ENCODE measurements at places on chromosomes 16 and 17.

DNA sequence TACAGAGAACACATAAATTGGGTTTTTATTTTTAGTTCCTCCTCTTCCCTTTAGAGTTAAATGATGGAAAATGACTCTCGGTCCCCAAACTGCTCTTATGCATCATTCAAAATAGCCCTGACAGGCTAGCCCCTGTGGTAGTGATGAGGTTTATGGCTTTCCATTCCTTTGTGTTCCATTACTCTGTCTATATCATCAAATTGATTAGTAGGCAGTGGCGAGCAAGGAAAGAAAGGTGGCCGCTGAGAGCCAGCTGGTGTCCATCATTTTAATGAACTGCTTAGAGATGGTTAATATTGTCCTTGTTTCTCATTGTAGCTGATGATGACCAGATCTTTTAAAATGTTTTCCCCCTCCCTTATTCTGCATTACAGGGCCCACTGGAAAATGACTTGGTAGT, 179.5 kb downstream of the PHKB start:
- no peak for DNase-seq

- no peak for DNase-seq
Measured at GRCh38 chr17:13587487-13588338, 14.0 kb downstream of the HS3ST3A1 start.

DNA sequence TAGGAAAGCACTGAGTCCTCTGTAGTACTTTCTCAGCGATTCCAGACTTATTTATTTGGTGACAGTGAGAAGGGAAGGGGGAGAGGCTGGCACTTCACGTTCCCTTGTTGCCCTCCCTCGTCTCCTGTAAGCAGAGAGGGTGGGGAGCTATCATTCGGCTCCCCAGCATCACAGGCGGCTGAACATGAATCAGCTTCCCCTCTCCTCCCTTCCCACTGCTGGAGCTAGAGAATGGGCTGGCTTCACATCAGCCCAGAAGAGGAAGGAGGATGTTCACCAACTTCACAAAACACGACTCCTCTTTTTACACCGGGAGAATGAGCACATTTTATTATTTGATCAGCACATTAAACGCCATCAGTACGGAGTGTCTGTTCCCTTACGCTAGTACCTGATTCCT, 6.7 kb upstream of the CMIP start:
- DNase-seq: no peak

- DNase-seq: no peak
Measured at GRCh38 chr17:82436601-82437324, 13.8 kb downstream of the CYBC1 start.

DNA sequence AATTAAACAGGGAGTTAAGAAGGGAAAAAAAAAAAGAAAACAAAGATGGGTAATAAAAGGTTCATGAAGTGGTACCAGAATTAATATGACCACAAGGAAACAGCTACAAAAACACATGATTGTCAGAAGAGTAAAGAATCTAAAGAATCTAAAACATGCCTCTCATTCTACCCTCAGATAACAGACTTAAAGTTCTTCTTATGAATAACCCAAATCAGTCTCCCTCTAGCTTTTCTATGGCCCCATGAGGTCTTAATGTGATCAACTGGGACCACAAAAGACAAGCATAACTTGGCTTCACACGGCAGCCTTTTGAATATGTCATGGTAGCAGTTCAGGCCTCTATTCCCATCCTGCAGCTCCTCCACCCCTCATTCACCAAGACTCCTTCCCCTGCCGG, 6.9 kb downstream of the MYH10 start:
- DNase-seq: no peak

DNA sequence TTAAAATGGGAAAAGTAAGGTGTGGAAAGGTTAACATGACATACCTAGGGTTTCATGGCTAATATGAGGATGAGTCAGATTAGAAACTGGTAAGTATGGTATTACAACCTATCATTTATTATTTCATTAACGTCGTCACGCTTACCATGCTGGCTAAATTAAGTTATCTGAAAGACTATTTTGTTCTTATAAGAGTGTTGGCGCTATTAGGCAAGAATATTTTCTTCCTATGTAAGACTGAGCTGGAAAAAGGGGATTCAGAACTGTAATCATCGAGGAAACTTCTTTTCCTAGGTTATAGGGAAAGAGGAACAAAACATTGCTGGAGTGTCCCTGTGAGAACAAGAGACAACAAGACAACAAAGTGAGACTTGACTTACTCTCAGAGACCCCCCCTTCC, 440.8 kb downstream of the KCNJ2 start:
- DNase-seq: no peak

DNA sequence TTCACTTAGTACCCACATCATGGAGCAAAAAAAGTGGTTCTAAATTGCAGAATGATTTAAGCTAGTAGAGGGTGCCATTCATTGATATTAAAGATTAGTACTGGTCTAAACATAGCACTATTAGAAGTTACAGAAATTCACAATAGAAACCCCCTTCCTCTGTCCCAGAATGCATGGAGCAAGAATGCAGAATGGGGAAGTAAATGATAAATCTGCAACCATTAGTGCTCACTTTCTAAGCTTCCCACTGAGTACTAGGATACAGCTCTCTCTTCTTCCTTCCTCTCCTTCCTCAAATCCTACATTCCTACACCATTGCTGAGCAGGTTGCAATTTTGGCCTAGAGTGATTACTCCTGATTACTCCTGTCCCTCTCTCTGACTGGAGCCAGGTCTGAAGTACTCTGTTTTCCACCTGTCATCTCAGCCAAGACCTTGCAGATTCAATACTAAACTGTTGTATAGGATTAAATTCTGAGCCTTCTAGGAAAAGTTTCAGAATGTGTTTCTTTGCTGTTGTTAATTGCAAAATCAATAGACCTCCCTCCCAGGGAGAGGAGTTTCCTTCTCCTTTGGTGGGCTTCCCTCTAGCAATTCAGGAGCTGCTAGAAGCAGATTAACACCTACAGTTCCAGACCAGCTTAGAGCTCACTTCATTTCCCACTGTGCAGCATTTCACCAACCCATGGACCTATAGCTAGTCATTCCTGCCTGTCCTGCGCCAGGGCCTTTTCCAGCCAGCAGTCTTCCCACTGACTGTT, 165.5 kb upstream of the TBX2 start:
- DNase-seq: no peak

DNA sequence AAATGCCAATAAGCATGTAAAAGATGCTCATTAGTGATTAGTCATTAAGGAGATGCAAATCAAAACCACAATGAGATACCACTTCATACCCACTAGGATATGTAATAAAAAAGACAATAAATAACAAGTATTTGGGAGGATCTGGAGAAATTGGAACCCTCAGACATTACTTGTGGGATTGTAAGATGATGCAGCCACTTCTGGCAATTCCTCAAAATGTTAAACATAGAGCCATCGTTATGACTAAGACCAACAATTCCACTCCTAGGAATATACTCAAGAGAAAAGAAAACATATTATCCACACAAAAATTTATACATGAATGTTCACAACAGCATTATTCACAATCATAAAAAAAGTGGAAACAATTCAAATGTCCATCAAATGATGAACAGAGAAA, 336.2 kb upstream of the PMFBP1 start:
- no peak for DNase-seq

DNA sequence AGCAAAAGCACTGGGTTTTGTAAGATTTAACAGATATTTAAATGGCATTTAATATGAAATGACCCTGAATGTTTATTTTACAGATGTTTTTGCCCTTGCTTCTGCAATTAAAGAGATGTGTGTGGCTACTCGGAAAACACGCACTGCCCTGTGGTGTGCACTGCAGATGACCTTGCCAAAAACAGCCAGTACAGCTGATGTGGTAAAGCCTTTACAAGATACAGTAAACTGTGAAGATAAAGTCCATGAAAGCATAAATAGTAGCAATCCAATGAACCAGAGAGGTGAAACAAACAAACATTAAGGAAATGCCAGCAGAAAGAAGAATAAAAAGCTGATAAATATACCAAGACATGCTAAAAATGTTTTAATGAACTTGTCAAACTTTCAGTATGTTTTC, 15.7 kb downstream of the CCDC43 start:
- no peak for DNase-seq

DNA sequence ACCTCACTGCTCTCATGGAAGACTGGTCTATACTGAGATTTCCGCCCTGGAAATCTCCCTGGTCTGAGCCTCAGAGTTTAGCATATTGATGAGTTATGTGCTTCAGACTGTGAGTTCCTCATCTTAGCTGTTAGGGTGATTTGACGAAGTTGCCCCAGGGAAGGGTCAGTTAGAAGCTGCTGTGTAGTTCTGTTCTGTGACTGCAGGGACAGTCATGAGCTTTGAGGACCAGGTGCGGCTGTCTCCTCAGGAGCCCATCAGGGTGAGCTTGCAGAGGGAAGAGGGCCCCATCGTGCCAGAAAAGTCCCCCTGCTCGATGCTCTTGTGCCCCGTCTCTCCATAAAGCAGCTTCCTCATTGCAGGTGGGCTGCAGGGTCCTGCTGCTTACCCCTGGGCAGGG, 28.3 kb upstream of the IL17C start:
- no peak for DNase-seq

DNA sequence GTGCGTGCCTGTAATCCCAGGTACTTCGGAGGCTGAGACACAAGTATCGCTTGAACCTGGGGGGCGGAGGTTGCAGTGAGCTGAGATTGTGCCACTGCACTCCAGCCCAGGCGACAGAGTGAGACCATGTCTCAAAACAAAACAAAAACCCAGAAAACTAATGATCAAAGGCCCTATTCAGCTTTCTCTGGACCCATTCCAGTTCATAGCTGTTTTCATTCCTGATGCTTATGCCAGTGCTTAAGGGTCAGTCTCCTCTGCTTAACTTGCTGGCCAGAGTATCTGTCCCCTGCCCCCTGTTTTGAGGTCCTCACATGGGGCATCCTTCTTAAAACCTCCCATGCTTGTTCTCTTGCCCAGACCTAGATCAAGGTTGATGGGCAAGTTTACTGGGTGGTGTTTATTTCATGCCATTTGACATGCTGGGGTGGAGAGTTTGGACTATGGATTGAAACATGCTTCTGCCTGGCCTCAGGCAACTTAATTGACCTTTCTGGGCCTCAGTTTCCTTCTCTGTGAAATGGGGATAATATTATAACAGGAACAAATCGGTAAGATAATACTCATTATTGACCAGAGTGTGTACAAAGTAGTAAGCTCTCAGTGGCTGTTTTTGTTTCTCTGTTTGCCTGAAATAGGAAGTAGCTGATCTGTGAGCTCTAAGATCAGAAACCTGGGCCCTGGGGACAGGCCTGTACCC, 369.8 kb downstream of the CPPED1 start:
- DNase-seq: no peak

DNA sequence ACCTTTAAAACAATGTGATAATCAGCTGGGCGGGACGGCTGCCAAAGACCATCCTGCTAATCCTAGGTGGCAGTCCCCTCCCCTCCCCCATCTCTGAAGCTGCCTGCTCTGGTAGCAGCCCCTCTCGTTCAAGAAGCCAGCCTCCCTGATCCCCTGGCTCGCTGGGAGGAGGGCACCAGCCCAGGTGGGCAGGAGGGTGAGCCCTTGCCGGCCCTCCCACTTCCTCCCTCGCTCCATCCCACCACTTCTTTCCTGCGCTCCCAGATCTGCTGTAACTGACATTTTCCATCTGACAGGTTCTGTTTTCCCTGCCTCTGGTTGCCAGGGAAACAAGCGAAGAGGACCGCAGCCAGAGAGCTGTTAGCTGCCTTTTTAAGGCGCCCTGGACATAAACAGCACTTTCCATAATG, 155.7 kb upstream of the TNRC6C start:
- DNase-seq: no peak

- DNase-seq: no peak
Measured at GRCh38 chr17:199806-200545, 18.5 kb upstream of the DOC2B start.

DNA sequence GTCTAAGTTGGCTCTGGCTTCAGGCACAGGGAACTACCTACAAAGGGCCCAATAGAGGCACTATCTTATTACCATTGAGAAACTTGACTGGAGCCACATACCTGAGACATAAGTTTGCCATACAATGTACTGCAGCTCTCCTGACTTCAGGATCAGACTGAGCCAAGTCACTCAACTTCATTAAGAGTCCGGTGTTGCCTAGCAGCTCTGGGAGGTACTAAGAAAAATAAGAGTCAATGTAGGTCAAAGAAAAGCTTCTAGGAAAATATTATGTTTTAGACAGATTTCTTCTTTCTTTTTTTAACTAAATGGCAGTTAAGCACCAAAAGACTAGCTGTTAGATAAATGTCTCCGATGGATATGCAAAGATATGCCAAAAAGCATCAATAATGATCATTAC, 5.7 kb downstream of the HEATR6 start:
- DNase-seq: no peak

DNA sequence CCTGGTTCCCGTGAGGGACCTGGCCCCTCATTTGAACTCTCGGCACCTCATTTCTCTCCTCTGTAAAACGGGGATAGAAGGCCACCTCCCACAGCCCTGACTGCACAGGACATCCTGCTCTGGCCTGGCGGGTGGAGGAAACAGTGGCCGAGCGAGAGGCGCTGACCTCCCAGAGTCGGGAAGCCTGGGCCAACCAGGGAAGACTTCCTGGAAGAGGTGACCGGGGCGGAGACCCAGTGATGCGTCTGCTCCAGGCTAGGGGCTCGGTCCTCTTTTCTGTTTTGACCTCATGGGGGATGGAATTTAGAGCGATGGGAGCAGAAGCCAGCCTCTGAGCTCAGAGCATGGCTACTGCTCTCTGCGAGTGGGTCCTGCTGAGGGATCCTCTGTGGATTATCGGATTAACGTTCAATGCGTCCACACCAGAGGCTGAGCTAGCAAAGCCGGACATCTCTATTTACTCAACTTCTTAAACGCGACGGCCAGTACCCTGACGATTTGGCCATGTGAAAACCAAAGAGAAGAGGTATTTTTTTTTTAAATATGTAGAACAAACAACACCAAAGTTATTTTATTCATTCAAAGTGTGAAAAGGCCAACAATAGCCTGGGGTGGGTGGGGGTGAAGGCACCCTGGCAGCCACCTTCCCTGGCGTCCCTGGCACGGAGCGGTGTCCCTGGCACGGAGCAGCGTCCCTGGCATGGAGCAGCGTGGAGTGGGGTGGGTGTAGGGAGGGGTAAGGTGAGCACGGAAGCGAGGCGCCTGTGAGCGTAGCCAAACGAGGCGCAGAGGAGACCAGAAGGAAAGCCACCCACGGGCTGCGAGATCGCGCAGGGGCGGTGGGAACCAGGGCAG, 9.2 kb upstream of the MSLN start:
- no peak for DNase-seq

Data from H54 (cell line).